ENCODE measurements at places on chromosomes 5 and 9.

GRCh38 chr5:133612249-133612860, at the start of gene FSTL4:
TSS of gene FSTL4 (minus strand) at chr5:133612541.
- DNase-seq, result peak; percentile 30

GRCh38 chr5:54021431-54022164, 288.8 kb downstream of the ARL15 start:
- DNase-seq, result peak; percentile 1

GRCh38 chr9:34929506-34930102, 28.5 kb upstream of the PHF24 start:
- no peak for DNase-seq

GRCh38 chr5:142644640-142645361, 41.1 kb downstream of the FGF1 start:
- no peak for DNase-seq

DNA sequence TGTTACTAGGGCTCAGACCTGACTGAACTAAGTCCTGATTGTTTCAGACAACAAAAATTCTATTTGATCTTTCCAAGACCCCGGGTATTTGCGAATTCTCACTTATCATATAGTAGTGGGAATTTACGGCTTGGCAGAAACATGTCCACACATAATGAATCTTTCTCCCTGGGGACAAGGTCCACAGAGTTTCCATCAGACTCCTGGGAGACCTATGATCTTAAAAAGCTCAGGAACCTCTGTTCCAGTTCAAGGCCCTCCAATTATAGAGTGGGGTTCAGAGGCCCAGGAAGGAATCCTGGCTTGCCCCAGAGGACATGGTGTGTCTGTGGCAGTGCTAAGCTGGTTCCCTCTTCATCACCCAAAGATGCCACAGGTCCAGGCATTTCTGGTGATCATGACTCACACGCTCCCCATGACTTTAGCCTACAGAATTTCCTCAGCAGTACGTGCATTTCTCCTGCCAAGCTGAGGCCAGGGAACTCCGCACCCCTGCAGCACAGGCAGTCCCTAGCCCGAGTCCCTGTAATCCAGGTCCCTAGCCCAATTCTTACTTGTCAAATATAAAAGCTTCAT, 12.6 kb downstream of the RAPGEF1 start:
- no peak for DNase-seq

GRCh38 chr9:20361656-20362570, 260.4 kb downstream of the MLLT3 start:
- no peak for DNase-seq

GRCh38 chr5:13739479-13739878, 205.0 kb downstream of the DNAH5 start:
- no peak for DNase-seq

DNA sequence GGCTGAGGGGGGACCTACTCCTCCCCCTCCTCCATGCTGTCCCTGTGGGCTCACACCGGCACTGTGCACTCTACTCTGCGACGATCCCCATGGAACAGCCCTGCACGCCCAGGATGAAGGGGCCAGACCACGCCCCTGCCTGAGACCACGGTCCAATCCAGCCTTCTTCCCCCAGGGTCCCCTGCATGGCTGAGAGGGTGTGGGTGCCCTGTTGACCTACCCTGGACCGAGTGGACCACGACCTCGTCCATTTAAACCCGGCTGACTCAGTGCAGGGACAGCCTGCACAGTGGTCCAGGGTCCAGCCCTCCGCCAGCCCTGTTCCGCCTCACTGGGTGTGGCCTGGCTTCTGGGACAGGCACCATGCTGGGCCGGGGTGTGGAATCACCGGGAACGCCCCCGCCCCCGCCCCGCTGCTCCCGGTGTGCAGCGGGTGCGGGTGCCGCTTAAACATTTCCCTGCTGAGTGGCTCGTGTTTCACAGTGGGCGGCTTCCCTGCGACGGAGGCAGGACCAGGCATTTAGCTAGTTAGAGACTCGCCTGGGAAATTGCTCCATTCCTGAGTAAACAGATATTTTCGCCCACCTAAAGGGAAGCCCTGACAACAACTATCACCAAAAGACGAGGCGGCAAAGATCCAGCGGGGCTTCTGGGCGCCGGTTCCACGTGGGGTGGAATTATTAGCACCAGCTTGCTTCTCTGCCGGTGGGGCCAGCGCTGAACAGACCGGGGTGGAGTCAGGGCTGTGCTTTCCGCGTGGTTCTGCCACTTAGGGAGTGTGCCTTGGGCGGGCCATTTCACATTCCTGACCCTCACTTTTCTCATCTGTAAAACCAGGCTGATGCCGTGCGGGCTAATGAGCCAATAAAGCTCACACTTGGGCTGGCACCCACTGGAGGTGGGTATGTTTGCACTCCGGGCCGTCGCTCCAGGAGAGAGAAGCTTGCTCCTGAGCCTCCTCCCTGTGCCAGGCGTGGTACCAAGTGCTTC, 22.6 kb downstream of the DBH start:
- DNase-seq, result no peak

- DNase-seq, result no peak
These were observed 577.0 kb upstream of the DAB2 start for GRCh38 chr5:40001796-40002195.

- no peak for DNase-seq
These were observed 56.2 kb upstream of the APC start for GRCh38 chr5:112681481-112681908.

DNA sequence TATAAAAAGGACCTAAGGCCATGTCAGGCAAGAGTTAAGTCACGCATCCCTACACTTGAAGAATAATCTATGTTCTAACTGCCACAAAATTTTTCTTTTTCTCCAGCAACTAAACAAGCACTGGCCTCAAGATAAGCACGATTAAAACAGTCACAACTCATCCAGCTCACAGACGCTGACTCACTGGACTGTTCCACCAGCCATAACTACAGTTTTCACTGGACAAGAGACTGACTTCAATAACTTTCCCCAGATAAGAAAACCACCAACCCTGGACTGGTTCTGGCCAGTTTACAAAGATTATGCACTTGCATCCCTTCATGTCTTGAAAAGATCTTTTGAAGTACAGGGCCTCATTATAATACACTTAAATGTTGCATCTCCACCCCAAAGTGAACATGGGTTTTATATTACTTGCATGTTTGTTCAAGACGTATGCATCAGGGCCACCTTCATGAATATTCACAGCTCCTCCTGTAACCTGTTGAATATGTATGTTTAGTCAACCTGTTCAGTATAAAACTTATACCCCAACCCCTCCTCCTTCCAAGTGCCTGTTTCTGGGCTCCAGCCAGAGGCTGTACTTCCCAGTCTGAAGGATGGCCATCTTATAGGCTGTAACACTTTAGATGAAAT, 129.3 kb upstream of the EPB41L4A start:
- DNase-seq, result no peak

- DNase-seq, result no peak
These were observed 21.9 kb downstream of the STXBP1 start for GRCh38 chr9:127634021-127634420.

- DNase-seq, result no peak
These were observed 21.3 kb downstream of the NREP start for GRCh38 chr5:111735583-111736270.

DNA sequence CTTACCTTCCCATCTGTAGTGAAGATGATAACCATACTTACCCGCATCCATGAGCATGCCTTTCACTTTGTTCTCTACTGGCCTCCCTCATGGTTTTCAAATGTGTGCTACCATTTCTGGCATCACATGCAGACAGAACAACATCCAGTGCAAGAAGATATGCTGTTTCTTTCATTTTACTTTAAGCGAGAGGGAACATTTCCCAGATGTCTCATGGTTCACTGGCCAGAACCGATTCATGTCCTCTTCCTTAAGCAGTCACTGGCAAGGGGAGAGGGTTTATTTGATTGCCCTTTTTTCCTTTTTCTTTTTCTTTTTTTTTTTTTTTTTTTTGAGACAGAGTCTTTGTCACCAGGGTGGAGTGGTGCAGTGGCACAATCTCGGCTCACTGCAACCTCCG, 37.7 kb downstream of the ARRDC3 start:
- DNase-seq, result no peak

Measured in GM06990 (cell line).